CD8-positive, alpha-beta memory T cell (primary cell): ENCODE measurements at places on chromosomes 12 and 14. TPM values are rescaled to one million over a fixed set of nuclear protein-coding genes. Genes with fewer than 3 reads are reported as not detected.

IQSEC3 gene
- 0.53 TPM for total RNA-seq

ACSM4 gene
- total RNA-seq: not detected

DNA sequence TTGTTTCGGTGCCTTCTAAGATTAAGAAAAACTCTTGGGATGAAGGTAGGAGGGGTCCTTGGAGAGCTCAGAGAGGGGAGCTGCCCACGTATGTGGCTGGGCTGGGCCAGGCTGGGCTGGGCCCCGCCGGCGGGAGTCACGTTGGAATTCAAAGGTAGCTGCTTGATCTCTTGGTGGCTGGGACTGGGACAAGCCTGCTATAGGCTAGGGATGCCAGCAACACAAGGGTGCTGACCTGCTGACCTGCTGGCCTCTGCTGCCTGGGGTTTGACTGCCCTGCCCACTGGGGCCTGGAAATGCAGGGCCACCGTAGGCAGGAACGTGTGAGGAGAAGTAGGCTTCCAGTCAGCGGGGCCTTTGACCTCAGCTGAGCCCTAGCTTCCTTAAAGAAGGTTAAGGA, 52.8 kb upstream of the GTF2A1 start:
- H3K4me1 ChIP-seq: no peaks in the 10 kb centered on the region
- no peak overlapping the region for H3K27ac ChIP-seq
- H3K36me3 ChIP-seq: no peaks in the 10 kb centered on the region
- H3K4me3 ChIP-seq: no peak overlapping the region
- H3K27me3 ChIP-seq: no peaks in the 10 kb centered on the region
- DNase-seq: no peak

IFNG-AS1 gene
- 1.6 TPM for total RNA-seq

STX2 gene
- 22.1 TPM for total RNA-seq

DNA sequence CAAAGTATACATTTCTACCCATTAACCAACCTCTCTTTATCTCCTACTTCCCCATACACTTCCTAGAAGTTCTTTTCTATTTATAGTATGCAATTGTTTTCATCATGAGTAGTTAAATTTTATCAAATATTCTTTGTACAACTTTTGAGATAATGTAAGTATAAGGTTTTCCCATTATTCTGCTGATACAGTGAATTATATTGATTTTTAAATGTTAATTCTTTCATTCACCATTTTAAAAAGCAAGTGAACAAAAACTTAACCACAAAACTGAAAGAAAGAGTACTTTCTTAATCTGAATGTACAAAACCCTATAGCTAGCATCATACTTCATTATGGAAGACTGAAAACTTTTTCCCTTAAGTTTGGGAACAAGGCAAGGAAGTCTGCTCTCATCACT, 9.5 kb upstream of the SLCO1B3 start:
- no peaks in the 10 kb centered on the region for H3K4me1 ChIP-seq
- no peak for DNase-seq
- H3K27me3 ChIP-seq: no peaks in the 10 kb centered on the region
- no peak overlapping the region for H3K27ac ChIP-seq
- H3K4me3 ChIP-seq: no peak overlapping the region
- no peaks in the 10 kb centered on the region for H3K36me3 ChIP-seq

NRIP2 gene
- not detected for total RNA-seq

- DNase-seq: peak; percentile 80
- peaks cover 46% of the 10 kb centered on the region for H3K4me1 ChIP-seq
- H3K36me3 ChIP-seq: no peaks in the 10 kb centered on the region
- peak within 1 kb of the TSS; percentile 97 for H3K27ac ChIP-seq
- H3K27me3 ChIP-seq: no peaks in the 10 kb centered on the region
Measured at GRCh38 chr12:3752741-3753486, at the start of gene CRACR2A. Gene CRACR2A, minus strand, starts transcription at chr12:3753109. Its CDS starts 56,110 bp downstream, at chr12:3696999.

DNA sequence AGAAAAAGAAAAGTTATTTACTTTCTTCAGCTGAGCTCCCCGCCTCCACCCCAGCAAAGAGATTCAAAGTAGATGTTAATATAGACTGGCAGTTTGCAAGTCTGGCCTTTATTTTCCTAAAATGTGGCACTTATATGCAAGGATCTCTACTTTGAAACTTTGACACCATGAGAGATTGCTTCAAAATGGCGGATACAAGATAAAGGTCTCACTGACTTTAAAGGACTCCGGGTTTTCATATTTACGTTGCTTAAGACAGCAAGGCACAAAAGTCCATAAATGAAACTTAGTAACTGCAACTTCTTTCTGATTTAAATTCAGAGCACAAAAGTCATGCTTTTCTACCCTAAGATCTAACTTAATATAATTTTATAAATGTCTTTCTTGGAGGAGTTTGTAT, 3.5 kb downstream of the OTX2 start:
- no peaks in the 10 kb centered on the region for H3K36me3 ChIP-seq
- no peak for DNase-seq
- H3K4me3 ChIP-seq: no peak overlapping the region
- peaks cover 49% of the 10 kb centered on the region for H3K27me3 ChIP-seq

DNA sequence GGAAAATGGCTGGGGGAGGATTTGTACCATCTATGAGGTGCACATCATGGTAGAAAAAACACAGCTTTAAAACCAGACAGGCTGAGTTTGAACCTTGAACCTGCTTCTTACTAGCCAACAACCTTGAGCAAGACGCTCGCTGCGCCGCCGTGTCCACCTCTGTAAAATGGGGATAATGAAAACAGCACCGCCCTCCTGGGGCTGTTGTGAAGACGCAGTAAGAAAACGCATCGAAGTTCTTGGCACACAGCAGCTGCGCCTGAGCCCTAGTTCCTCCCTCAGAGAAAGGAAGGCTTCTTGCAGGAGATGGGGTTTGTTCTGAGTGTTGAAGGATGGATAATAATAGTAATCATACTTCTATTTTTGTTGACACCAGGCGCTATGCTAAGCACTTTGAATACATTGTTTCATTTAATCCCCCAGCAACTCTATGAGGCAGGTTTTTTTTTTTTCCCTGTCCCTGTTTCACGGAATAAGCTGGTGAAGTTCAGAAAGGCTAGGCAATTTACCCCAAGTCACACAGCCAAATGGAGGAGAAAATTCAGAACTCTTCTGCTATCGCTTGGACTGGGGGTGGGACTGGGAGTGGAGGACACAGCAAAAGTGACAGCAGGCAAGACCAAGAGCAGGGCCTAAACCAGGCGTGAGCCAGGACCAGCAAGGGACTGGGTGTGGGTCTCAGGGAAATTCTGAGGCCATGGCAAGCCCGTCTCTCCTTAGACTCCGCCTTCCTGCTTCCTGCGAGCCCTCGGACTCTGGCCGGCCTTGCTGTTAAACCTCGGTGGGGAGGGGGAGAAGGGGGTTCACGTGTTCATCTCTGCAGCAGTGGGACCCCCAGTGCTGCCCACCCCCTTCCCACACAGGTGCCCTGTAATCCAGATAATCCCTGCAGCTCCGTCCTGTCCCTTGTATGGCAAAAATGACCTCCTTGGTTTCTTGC, 97.5 kb downstream of the LRRC74A start:
- no peak overlapping the region for H3K4me3 ChIP-seq
- H3K27ac ChIP-seq: no peak overlapping the region
- peaks cover 41% of the 10 kb centered on the region for H3K4me1 ChIP-seq
- no peaks in the 10 kb centered on the region for H3K27me3 ChIP-seq
- no peaks in the 10 kb centered on the region for H3K36me3 ChIP-seq
- DNase-seq: no peak

GRCh38 chr12:101777485-101777884, 38.2 kb upstream of the SYCP3 start:
- no peak overlapping the region for H3K4me3 ChIP-seq
- H3K27me3 ChIP-seq: no peaks in the 10 kb centered on the region
- H3K4me1 ChIP-seq: no peaks in the 10 kb centered on the region
- peaks cover 4% of the 10 kb centered on the region for H3K36me3 ChIP-seq
- no peak for DNase-seq

KRT6A gene
- not detected for total RNA-seq

- no peaks in the 10 kb centered on the region for H3K36me3 ChIP-seq
- no peak overlapping the region for H3K27ac ChIP-seq
- DNase-seq: no peak
- H3K4me1 ChIP-seq: no peaks in the 10 kb centered on the region
Measured at GRCh38 chr12:88238406-88238805, 96.3 kb downstream of the TMTC3 start.

ABCC9 gene
- total RNA-seq: not detected

PRICKLE1 gene
- total RNA-seq: not detected

GRCh38 chr14:102988054-102988453, 65.6 kb downstream of the AMN start:
- H3K36me3 ChIP-seq: no peaks in the 10 kb centered on the region
- no peak overlapping the region for H3K4me3 ChIP-seq
- H3K27me3 ChIP-seq: no peaks in the 10 kb centered on the region
- DNase-seq: no peak

MORN3 gene
- 1.8 TPM for total RNA-seq

GRCh38 chr12:120892265-120892664, 11.9 kb downstream of the SPPL3 start:
- H3K4me1 ChIP-seq: peaks cover 28% of the 10 kb centered on the region
- H3K27ac ChIP-seq: no peak overlapping the region
- no peaks in the 10 kb centered on the region for H3K36me3 ChIP-seq
- H3K27me3 ChIP-seq: no peaks in the 10 kb centered on the region

DNA sequence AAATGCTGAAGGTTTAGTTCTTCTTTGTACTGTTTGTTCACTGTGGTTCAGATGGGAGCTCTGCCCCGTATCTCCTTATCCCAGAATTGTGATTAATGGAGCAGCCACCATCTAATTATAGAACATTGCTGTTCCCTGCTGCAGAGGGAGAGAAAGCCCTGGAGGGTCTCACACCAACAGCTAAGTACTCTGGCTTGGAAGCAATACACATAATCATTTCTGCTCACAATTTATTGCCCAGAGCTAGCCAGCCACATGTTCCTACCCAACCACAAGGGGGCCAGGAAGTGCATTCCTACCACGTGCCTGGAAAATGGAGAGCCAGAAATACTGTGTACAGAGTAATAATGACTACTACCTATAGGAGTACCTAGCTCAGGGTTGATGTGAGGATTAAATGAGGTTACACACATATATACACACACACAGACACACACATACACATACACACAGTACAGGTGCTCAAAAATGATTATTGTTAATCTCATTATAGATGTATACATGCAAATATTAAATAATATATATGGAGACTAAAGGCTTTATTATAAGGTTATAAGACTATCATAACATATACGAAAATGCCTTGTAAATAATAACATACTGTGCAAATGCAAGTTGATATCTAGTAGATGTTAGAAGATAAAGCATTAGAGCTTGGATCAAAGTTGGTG, 22.3 kb downstream of the MSRB3 start:
- H3K27me3 ChIP-seq: no peaks in the 10 kb centered on the region
- H3K4me1 ChIP-seq: no peaks in the 10 kb centered on the region
- no peak overlapping the region for H3K27ac ChIP-seq
- H3K36me3 ChIP-seq: no peaks in the 10 kb centered on the region
- no peak for DNase-seq
- no peak overlapping the region for H3K4me3 ChIP-seq

- no peak for DNase-seq
- H3K27me3 ChIP-seq: no peaks in the 10 kb centered on the region
- no peaks in the 10 kb centered on the region for H3K4me1 ChIP-seq
- no peak overlapping the region for H3K27ac ChIP-seq
- no peaks in the 10 kb centered on the region for H3K36me3 ChIP-seq
- no peak overlapping the region for H3K4me3 ChIP-seq
Measured at GRCh38 chr12:85076688-85077430, 40.7 kb downstream of the LRRIQ1 start.

- H3K27me3 ChIP-seq: no peaks in the 10 kb centered on the region
- no peaks in the 10 kb centered on the region for H3K36me3 ChIP-seq
- H3K4me1 ChIP-seq: peaks cover 9% of the 10 kb centered on the region
- DNase-seq: peak; percentile 37
- H3K4me3 ChIP-seq: no peak overlapping the region
Measured at GRCh38 chr12:12327802-12328201, 22.2 kb downstream of the MANSC1 start.
